ENCODE measurements at places on chromosomes 16 and 17. TPM values are rescaled to one million over a fixed set of nuclear protein-coding genes. Genes with fewer than 3 reads are reported as not detected.

Gene CDH8
- not detected for total RNA-seq

Gene STH
- total RNA-seq, result not detected

Gene TANGO6
- 5.8 TPM for total RNA-seq

Gene PRR35
- total RNA-seq, result not detected

Gene ADGRG1
- total RNA-seq, result 0.53 TPM

GRCh38 chr17:72498364-72499210 is 377.8 kb downstream of the SOX9 start:
- H3K27ac ChIP-seq, result no peak overlapping the region
- no peaks in the 10 kb centered on the region for H3K27me3 ChIP-seq
- peak; percentile 62 for DNase-seq
- no peaks in the 10 kb centered on the region for H3K36me3 ChIP-seq

DNA sequence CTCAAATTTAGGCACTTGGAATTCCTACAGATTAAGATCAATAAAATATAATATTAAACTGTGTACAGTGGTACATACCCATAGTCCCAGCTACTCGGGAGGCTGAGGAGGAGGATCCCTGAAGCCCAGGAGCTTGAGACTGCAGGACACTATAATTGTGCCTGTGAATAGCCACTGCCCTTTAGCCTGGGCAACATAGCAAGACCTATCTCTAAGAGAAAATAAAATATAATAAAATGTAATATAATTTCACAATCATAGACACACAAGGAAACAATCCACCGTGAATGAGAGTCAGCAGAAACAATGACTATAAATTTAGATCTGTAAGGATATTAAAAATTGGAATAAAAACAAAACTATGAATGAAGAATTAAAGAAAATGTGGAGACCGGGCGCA is 10.0 kb upstream of the TNK1 start:
- no peak overlapping the region for H3K4me3 ChIP-seq
- no peaks in the 10 kb centered on the region for H3K4me1 ChIP-seq
- H3K27ac ChIP-seq, result no peak overlapping the region
- no peak for DNase-seq

DNA sequence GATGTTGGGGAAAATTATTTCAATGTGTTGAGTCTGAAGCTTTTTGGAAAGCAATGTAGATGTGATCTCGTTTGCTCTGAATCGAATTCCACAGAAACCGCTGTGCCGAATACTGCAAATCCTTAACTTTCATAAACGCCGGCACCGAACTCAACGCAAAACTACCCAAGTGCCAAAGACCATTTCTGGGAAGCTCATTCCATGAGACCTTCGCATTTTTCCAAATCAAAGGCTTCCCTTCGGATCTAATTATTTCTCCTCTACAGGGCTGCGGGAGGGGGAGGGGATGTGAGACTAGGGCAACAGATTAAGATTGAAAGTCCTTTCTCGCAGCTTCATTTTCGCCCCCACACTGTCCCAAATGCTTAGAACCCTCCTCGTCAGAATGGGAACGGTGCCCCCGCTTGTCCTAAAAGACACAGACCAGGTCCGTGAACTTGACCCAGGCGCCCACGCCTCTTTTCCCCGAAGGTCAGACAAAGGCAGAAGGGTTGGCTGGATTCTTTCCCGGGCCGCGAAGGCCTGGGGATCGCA is 4.0 kb downstream of the PRAC1 start:
- DNase-seq, result no peak
- H3K27me3 ChIP-seq, result no peaks in the 10 kb centered on the region
- H3K4me1 ChIP-seq, result no peaks in the 10 kb centered on the region
- no peaks in the 10 kb centered on the region for H3K36me3 ChIP-seq
- no peak overlapping the region for H3K4me3 ChIP-seq
- no peak overlapping the region for H3K27ac ChIP-seq

- H3K27ac ChIP-seq, result no peak overlapping the region
- H3K4me3 ChIP-seq, result peak overlapping the region; percentile 63
- DNase-seq, result no peak
- no peaks in the 10 kb centered on the region for H3K27me3 ChIP-seq
- peaks cover 4% of the 10 kb centered on the region for H3K4me1 ChIP-seq
- H3K36me3 ChIP-seq, result no peaks in the 10 kb centered on the region
Measured at GRCh38 chr16:427250-427649, 1.8 kb downstream of the RAB11FIP3 start.

DNA sequence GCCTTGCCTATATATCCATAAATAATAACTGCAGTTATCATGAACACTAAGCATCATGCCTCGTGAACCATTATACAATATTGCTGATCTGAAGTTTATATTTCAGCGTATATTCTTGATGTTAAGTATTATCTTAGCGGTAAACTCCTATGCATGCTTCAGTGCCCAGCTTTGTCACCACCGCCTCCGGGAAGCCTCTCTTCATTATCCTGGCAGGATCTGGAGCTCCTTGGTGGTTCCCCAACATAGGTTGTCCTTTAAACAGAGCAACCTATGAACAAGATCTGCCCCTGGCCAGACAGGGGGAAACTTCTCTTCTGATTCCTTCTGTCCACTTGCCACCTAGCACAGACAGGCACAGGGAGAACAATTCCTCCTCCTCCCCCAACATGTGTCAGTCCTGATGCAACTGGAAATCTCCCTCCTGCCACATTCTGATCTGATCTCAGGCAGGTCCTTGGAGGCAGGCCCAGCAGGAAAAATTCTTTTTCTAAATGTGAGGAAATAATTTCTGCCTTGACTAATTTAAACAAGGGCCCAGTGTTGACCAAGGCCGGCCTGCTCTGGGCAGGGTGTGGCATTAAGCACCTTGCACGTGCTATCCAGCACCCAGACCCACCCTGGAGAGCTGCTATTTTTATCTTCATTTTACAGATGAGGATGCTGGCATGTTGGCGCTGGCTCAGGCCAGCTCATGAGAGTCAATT is 22.4 kb downstream of the SPNS2 start:
- H3K27me3 ChIP-seq, result no peaks in the 10 kb centered on the region
- H3K4me3 ChIP-seq, result no peak overlapping the region
- H3K4me1 ChIP-seq, result no peaks in the 10 kb centered on the region
- DNase-seq, result no peak
- H3K36me3 ChIP-seq, result no peaks in the 10 kb centered on the region

GRCh38 chr16:83923581-83924365 is 24.9 kb downstream of the MLYCD start:
- H3K27ac ChIP-seq, result no peak overlapping the region
- DNase-seq, result no peak
- no peak overlapping the region for H3K4me3 ChIP-seq
- H3K36me3 ChIP-seq, result no peaks in the 10 kb centered on the region
- H3K4me1 ChIP-seq, result peaks cover 9% of the 10 kb centered on the region
- H3K27me3 ChIP-seq, result no peaks in the 10 kb centered on the region

Data from SJCRH30 (cell line).